H1 (cell line): ENCODE measurements at places on chromosomes 12 and 14. TPM values are rescaled to one million over a fixed set of nuclear protein-coding genes. Genes with fewer than 3 reads are reported as not detected.

DNA sequence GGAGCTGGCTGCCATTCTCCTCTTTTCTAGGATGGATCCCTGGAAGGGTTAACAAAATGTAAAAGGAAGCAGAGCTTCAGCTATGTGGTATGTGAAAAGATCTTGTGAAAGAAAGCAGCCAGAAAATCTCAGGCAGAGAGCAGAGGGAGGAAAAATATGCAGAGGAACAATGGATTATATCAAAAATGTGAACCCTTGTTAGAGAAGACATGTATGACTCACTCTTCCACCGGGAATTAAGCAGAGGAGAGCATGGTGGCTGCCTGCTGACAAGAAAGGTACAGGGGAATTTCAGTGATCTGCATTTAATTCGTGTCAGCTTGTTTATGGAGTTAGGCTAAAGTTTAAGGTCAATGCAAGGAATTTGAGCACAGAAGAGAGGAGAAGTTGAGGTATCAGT is 46.3 kb downstream of the KCNA1 start:
- no peaks in the 10 kb centered on the region for H3K36me3 ChIP-seq
- H3K4me1 ChIP-seq = no peaks in the 10 kb centered on the region
- no peak for DNase-seq
- H3K4me3 ChIP-seq = no peak overlapping the region
- no peak overlapping the region for H3K27ac ChIP-seq

- H3K36me3 ChIP-seq = no peaks in the 10 kb centered on the region
- H3K27ac ChIP-seq = no peak overlapping the region
- no peaks in the 10 kb centered on the region for H3K27me3 ChIP-seq
- no peak for DNase-seq
- H3K4me3 ChIP-seq = no peak overlapping the region
Observed at GRCh38 chr14:97164021-97164420, 366.8 kb downstream of the VRK1 start.

DNA sequence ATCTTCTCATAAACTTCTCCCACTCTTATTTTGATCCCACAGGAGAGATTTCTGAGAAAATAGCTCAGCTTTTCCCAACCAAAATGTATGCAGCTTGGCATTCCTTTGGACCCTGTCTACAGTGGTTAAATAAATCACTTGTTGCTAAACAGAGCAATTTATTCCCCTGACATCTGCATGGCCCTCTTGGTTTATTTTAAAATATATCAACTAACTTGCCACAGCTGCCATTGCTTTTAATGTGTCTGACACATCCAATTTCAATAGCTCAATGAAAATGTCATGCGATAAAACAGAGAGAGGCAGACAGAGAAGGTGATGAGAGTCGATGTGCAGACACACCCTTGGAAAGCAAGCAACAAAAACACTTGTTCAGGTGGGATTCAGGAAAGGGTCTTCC is 128.3 kb downstream of the SSPN start:
- no peaks in the 10 kb centered on the region; the same call in 1 of the 2 replicates for H3K4me1 ChIP-seq
- no peak overlapping the region for H3K4me3 ChIP-seq
- H3K36me3 ChIP-seq = no peaks in the 10 kb centered on the region
- H3K27ac ChIP-seq = no peak overlapping the region

DNA sequence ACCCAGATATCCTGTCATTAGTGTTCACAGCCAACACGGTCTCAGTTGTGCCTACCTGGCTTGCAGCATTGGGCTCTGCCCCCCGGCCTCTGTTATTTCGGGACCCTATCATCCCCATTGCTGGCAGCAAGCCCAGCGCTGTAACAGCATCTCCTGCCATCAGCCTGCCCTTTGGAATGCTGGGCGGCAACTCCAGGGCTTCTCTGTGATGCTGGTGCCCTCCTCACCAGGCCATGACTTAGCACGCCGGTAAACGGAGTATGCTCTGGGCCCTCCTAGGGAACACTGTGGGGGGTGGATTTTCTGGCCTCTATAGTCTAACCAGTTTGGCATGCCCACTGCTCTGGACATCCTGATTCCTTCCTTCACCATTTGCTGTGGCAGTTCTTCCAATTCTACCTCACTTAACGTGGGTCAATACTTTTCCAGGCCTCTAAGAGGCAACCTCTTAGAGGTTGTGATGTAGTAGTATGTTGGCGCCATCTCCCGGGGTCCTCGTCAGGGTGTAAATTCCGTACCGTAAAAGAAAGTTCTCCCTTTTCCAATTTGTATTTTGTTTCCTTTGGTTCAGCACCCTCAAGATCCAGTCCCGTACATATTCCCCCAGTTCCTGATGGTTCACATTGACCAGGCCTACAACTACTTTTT is 80.0 kb downstream of the SINHCAF start:
- H3K4me1 ChIP-seq = no peaks in the 10 kb centered on the region
- H3K4me3 ChIP-seq = no peak overlapping the region
- no peak for DNase-seq
- H3K27me3 ChIP-seq = no peaks in the 10 kb centered on the region
- H3K27ac ChIP-seq = no peak overlapping the region

DNA sequence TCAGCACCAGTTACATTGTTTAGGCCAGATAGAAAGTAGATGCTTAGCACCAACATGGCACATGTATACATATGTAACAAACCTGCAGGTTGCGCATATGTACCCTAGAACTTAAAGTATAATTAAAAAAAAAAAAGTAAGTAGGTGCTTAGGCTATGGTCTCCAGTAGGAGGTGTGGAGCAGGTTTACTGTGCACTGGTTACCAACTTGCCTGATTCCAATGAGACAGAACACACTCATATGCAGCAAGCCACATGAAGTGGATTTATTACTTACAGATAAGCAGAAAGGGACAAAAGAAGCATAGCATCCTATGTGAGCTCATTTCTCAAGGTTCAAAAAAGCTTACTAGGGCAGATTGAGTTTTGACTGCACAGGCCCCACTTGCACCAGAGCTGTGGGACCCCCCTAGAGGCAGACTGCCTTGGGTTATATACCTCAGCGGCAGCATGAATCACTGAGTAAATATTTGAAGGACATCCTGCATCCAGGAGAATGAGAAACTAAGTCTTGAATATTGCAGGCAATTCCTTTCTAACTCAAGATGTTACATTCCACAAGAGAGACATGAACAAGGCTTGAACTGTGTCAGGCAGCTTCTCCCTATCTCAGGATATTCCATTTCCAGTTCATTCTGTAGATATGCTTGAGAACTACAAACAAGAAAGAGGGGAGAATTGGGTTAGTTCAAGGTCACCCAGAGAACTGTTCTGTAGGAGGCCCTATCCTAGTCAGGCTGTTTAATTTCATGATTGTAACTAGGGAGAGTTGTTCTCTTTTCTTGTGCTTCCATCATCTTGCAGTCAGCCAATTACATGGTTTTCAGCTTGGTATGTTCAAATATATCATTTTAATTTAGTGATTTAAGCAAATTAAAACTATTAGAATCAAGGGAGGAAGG is 30.1 kb downstream of the LRFN5 start:
- no peaks in the 10 kb centered on the region for H3K27me3 ChIP-seq
- no peak for DNase-seq
- H3K4me1 ChIP-seq = no peaks in the 10 kb centered on the region
- H3K36me3 ChIP-seq = no peaks in the 10 kb centered on the region

- H3K36me3 ChIP-seq = no peaks in the 10 kb centered on the region
- H3K27ac ChIP-seq = no peak overlapping the region
- H3K4me1 ChIP-seq = peaks cover 6% of the 10 kb centered on the region
- H3K27me3 ChIP-seq = peaks cover 2% of the 10 kb centered on the region
Observed at GRCh38 chr12:79326222-79326621, 364.5 kb downstream of the PAWR start.

DNA sequence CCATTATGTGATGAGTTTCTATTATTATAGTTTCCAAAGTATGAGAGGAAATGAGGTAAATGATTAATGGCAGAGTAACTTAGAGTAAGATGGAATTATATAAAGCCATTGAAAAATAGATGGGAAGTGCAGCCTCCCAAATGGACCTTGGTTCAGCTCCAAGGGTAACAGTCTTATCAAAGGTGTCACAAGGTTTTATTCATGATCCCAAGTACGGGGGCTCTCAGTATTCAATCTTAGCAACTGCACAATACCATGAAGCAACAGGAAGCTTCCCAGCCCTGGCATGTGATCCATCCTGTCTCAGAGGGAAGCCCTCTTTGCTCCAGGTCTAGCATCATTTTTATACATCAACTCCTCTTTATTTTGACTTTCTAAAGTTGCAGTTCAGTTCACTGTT is 948.2 kb downstream of the GALC start:
- no peak overlapping the region for H3K4me3 ChIP-seq
- DNase-seq = no peak
- no peaks in the 10 kb centered on the region for H3K27me3 ChIP-seq
- H3K27ac ChIP-seq = no peak overlapping the region

Gene SPX
- total RNA-seq = 0.29 and 1.3 TPM in 2 replicates

GRCh38 chr14:54447231-54447692 is 6.1 kb upstream of the CNIH1 start:
- H3K27me3 ChIP-seq = no peaks in the 10 kb centered on the region
- no peaks in the 10 kb centered on the region for H3K36me3 ChIP-seq
- no peak overlapping the region for H3K27ac ChIP-seq
- no peaks in the 10 kb centered on the region for H3K4me1 ChIP-seq
- no peak overlapping the region for H3K4me3 ChIP-seq

DNA sequence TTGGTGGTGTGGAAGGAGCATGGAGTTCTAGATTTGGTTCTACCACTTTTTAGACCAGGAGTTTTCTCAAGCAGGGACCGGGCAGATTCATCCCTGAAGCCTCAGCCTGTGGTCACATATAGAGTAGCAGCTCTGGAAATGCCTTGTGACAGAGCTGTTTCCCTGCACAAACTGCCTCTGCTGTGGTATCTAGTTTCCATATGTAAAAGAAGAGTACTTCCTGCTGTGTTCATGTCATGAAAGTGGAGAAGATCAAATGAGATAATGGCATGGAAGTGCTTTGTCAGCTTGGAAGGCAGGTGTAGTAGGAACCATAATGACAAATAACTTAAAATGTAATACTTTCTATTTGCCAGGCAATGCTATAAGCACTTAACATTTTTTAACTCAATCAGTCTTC is 26.1 kb downstream of the OTUB2 start:
- DNase-seq = no peak
- no peaks in the 10 kb centered on the region for H3K4me1 ChIP-seq
- no peak overlapping the region for H3K4me3 ChIP-seq
- peaks cover 27% of the 10 kb centered on the region for H3K36me3 ChIP-seq
- no peaks in the 10 kb centered on the region for H3K27me3 ChIP-seq

GRCh38 chr12:11756022-11756421 is 106.5 kb downstream of the ETV6 start:
- no peak overlapping the region for H3K27ac ChIP-seq
- DNase-seq = no peak
- H3K27me3 ChIP-seq = no peaks in the 10 kb centered on the region
- peaks cover 16% of the 10 kb centered on the region for H3K4me1 ChIP-seq
- no peak overlapping the region for H3K4me3 ChIP-seq

DNA sequence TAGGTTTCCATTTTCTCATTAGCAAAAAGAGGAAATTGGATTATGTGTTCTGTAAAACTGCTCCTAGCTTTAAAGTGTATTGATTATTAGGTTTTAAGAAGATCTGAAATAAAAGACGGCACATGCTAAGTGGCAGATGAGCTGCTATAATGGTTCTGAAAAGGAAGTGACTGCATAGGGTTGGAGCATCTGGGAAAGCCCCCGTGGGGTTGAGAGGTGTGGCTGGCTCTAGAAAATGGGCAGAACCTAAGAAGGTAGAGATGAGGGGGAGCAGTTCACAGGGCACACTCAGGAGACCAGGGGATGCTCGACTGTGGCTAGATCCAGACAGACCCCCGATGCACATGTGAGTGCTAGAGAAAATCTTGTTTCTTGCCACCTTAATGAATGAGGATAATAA is 1.9 kb downstream of the IFNG-AS1 start:
- no peak overlapping the region for H3K27ac ChIP-seq
- DNase-seq = no peak
- H3K36me3 ChIP-seq = no peaks in the 10 kb centered on the region
- no peaks in the 10 kb centered on the region for H3K4me1 ChIP-seq
- no peaks in the 10 kb centered on the region for H3K27me3 ChIP-seq
- H3K4me3 ChIP-seq = no peak overlapping the region

DNA sequence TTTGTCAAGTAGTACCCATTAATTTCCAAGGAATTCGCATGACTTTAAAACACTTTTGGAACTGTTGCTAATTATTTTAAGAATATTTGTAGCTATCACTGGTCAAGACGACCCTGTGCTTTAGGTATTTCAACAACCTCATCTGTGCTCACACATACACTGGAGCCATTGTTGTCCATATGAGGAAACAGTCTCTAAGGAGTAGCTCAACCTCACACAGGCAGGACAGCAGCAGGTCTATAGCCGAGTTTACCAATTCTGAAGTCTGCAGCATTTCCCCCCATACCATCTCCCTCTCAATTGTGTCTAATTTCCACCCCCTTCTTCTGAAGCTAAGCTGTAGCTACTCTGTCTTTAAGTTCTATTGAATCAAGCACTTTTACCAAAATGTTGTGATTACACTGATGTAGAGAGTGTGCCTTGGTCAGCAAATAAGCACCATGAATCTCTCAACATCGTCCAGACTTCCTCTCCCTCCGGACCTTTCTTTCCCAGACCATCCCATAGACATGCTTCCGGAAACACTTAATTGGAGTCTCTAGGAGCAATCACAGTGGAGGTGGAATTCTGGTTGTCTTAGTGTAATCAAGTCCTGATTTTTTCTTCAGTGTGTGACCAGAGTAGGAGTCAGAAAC is 48.5 kb upstream of the NUAK1 start:
- peaks cover 4% of the 10 kb centered on the region; the same call in 1 of the 2 replicates for H3K4me1 ChIP-seq
- DNase-seq = no peak
- no peak overlapping the region for H3K4me3 ChIP-seq
- no peaks in the 10 kb centered on the region for H3K27me3 ChIP-seq

- no peaks in the 10 kb centered on the region; the same call in none of the 2 replicates for H3K4me1 ChIP-seq
- no peaks in the 10 kb centered on the region for H3K36me3 ChIP-seq
- no peaks in the 10 kb centered on the region for H3K27me3 ChIP-seq
- no peak overlapping the region for H3K4me3 ChIP-seq
- no peak for DNase-seq
- no peak overlapping the region for H3K27ac ChIP-seq
Observed at GRCh38 chr14:58660407-58660806, 22.6 kb downstream of the DACT1 start.

DNA sequence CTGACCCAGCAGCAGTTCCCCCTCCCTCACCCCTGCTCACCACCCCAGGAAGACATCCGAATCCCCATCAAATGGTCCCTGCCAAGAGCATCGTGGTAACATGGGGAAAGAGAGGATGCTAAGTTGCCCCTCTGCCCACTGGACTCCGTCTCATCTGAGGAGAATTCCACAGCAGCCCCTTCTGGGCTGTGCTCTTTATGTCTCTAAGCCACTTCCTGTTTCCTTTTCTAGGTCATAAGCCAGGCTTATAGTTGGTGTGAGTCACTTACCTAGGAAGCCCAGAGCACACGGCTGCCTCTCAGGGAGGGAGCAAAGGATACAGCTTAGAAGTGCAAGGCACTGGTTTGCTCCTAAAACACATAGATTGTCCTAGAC is 76.0 kb downstream of the VCPKMT start:
- no peaks in the 10 kb centered on the region for H3K27me3 ChIP-seq
- no peak overlapping the region for H3K27ac ChIP-seq
- no peaks in the 10 kb centered on the region; the same call in 1 of the 2 replicates for H3K4me1 ChIP-seq
- no peak for DNase-seq
- no peaks in the 10 kb centered on the region for H3K36me3 ChIP-seq

Gene BEST3
- total RNA-seq = 0.17 TPM in 1 of 2 replicates, not detected in the other

GRCh38 chr12:93603762-93604161 is 31.3 kb downstream of the SOCS2 start:
- no peak for DNase-seq
- H3K27ac ChIP-seq = no peak overlapping the region
- no peaks in the 10 kb centered on the region for H3K27me3 ChIP-seq
- H3K4me1 ChIP-seq = no peaks in the 10 kb centered on the region

GRCh38 chr14:105483300-105484068 is 3.2 kb upstream of the CRIP1 start:
- DNase-seq = no peak
- peaks cover 39% of the 10 kb centered on the region for H3K4me1 ChIP-seq
- H3K27ac ChIP-seq = no peak overlapping the region
- peaks cover 53% of the 10 kb centered on the region for H3K27me3 ChIP-seq
- no peaks in the 10 kb centered on the region for H3K36me3 ChIP-seq
- H3K4me3 ChIP-seq = no peak overlapping the region
